HFFc6 (cell line): ENCODE measurements at places on chromosomes 4 and X. TPM values are rescaled to one million over a fixed set of nuclear protein-coding genes. Genes with fewer than 3 reads are reported as not detected.

GRCh38 chr4:48571471-48571870 is 81.4 kb downstream of the ZAR1 start:
- DNase-seq: no peak

DNA sequence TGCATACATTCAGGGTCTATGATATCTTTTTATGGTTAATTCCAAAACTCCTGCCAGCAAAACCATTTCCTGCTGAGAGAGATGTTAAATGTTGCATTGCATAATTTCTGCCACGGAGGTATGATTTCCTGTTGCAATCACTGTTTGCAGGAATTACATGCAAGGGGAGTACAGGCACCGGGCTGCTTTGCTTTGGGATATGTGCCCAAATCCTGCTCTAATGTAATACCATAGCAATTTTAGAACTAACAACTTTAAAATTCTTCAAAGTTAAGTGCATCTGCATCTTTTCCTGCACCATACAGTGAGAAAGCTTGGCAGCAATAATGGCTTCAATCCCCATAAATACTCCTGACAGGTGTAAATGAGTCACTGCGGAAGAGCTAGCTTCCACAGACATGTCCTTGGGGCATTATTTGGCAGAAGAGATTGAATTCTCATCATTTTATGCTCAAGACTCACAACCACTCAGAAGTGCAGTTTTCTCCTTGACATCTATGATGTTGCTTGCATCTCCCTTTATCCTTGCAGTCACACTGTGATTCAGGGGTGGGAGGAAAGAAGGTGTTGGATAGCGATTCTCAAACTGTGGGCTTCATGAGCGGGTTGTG is 29.6 kb downstream of the TRIM2 start:
- peak; percentile 95 for DNase-seq

GRCh38 chrX:38435130-38435529 is 82.7 kb downstream of the OTC start:
- no peak for DNase-seq

DNA sequence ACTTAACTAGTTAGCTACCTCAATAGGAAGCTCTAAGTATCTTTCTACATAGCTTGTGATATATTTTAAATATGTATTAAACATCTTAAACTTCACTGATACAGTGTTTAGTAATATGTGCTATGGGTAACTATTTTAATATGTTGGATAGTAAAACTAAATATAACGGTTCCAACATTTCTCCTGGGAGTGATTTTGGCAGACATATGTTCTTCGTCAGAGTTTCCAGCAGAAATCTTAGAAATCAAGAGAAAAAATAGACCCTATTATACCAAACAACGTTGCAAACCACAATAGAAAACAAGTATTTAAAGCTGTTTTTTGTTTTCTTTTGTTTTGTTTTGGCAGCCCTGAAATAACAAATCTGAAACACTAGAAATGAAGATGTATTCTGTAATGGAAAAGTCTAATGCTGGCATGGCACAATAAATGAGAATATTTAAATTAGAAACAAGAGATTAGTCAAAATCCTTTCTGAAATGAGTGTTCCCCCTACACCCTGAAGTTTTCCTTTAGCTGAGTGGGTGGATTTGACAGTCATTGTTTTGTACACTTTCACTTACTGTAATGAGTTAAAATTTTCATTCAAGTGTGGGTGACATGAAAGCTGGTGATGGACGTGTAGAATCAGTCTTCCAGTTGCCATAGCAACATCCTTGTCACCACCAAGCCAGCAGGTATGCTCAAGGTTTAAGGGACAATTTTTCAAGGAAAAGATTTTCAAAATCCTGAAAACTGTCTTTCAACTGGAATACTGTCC is 233.5 kb downstream of the SCFD2 start:
- DNase-seq: no peak

DNA sequence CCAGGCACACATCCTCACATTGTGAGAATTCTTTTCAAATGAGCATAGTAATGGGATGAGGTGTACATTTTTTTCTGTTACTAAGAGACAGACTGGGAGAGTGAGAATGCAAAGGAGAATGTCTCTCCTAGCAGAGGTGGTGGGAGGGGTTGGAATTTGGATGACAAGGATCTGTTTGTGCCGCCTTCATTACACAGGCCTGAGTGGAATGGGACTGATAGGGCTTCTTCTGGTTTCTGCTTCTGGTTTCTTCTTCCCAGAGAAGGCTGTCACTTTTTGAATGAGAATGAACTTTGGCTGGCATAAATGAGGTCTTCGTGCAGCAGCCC is 55.4 kb downstream of the C4orf51 start:
- DNase-seq: peak; percentile 98

DNA sequence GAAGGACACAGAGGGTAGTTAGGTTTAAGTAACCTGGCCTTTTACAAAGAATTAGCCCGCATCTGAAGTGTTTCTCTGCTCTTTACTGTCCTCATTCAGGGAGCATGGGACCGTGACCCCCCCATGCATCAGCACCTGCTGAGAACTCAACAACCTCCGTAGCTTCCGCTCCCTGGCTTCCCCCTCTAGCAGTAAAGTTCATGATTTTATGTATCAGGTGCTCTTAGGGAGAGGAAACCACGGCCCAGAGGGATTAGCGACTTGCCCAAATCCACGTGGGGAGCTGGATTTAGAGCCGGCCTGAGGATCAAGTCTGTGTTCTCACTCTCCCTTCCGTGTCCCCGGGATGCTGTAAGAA is 284.6 kb upstream of the GATB start:
- no peak for DNase-seq

DNA sequence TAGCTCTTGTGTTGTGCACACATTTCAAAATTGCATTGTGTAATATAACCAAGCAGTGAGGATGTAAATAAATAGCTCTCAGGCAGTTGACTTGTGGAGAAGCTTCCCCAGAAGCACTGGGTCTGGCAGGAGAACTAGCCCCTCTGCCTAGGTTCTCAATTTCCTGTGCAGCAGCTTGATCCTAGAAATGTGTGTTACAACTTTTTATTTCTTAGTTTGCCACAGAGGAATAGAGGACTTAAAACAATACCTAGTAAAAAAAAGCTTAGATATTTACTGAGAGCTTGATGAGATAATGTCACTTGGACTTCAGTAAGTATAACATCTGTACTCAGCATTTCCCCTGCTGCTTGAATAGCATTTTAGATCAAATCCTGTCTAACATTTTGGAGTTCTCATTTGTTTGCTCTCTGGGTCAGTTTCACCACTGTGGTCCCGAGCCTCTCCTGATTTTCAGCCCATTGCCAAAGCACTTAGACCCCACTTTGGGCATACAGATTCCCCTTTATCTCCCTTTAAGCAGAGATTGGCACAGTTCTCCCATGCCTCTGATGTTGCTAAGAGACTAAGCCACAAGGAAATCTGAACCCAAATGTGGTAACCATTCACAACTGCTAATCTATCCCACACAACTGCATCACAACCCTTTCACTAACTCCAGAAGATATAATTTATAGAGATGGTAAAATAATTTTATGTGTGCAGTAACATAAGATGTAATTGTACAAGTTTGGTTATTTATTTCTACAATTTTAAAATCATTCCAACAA is 98.2 kb upstream of the NRK start:
- no peak for DNase-seq

GRCh38 chrX:71304561-71304960 is 3.0 kb downstream of the ITGB1BP2 start:
- DNase-seq: no peak

DNA sequence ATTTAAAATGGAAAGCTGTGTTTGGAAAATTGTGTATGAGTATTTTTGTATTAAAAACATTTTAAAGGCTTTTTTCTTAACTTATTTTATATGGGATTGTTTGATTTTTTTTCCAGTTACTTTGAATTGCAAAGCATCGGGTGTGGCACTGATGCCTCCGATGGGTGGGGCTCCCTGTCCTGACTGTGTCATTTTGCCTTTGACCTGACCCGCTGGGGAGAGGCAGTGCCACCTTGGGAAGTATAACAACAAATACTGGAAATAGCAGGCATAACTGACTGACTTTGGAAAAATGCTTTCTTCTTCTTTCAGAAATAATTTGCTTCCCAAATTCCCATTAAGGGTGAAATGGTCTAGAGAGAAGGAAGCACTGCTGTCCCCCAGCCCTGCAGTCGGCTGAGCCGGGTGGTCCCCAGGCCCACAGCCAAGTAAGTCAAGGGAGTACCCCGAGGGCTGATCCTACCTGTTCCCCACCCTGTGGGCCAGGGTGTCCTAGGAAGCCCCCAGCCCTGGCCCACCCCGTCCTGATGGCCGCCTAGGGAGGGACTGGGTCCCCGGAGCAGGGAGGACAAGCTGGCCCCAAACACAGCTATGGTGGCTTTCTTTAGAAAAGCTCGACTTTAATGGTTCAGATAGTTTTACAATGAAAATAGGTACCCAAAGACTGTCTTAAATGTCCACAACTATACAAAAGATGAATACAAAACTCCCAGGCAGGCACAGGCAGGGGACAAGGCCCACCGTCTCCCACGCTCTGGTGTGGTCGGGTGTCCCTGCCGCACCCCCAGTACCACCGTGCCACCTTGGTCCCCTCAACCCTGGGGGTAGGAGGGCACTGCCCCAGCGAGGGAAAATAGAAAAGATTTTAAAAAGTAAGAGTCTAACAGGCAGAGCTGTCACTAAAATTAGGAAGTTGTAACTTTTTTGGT is 26.4 kb downstream of the NELFA start:
- DNase-seq: no peak

DNA sequence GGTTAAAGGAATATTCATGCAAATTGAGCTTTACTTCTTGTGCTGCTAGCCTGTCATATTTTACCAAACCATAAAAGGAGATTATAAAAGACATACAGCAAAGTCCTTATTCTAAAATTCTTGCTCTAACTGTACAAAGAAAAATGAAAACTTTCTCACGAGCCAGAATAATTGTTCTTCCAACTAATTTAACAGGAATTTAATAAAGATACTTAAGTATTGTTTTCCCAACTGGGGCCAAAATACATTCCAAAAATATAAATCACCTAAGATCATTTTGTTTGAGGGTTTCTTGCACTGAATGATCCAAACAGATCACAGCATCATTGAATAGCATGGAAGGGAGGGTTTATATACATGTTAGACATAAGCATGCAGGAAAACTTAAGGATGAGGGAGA is 127.1 kb upstream of the PCDH18 start:
- DNase-seq: peak; percentile 39

DNA sequence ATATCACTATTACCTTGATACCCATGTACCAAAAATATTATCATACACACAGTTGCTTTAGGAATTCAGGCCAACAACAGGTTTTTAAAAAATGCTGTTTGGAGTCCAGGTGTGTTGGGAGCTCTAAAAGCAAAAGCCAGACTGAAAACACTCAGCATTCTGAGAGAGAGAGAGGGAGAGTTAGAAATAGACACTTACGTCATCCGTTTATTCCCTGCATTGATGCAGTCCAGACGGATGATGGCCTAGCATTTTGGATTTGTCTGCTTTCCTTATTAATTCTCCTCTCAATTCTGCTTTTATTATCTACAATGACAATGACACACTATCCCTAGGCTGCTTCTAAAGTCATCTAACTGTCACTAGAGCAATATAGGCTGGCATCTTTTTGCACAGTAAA is 358.3 kb upstream of the BOD1L1 start:
- DNase-seq: no peak

DNA sequence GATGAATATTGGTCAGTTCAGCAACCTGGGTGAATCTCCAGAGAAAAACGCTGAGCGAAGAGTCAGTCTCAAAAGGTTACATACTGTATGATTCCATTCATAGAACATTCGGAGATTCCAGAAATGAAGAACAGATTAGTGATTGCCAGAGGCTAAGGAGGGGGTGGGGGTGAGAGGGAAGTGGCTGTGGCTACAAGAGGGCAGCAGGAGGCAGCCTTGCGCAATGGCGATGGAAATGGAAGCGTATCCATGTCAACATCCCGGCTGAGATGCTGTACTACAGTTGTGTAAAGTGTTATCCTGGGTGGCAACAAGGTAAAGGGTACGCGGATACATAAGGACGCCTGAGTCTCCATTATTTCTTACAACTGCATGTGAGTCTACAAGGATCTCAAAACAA is 18.0 kb downstream of the LYAR start:
- DNase-seq: no peak

DNA sequence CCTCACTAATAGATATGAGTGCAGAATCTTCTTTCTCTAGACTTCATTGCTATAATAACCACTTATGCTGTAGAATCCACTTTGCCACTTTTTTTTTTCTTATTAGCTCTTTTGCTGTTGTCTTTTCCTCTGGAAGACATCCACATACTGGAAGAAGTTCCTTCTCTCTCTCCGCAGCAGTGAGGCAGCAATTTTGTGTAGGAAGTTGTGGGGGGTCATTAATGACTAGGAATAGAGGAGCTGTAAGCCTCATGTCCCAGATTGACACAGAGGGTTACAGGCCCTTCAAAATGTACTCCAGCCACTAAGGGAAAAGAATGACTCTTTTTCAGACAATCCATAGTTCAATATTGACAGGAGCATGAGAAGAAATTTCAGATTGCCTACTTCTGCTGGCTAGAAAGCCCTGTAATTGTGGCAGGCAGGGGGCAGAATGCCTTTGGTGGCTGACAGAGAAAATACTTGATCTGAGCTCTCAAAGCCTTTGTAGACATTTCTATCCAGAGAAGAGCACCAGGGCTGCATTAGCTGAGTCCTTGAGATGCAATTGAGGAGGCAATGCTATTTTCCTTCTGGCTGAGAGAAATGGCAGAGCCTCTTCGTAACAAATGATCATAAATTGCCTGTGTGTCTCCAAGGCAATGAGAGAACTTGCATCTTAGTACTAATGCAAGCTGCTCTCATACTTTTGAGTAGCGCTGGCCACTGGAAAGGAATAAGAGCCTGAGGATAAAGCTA is 856.2 kb downstream of the STIM2 start:
- DNase-seq: no peak

DNA sequence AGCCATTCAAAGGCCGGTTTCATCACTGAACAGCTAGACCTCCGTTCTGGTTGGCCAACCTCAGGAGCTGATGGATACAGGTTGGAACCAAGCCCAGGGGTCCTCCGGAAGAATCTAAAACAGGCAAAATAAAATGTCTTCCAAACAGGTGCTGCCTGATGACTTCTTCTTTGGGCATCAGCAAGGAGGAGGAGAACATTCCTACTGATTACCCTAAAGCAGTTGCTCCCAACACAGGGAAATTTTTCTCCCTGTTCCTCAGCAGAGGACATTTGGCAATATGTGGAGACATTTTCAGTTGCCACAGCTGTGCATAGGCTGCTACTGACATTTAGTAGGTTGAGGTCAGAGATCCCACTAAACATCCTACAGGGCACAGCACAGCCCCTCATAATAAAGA is 319.3 kb upstream of the PPARGC1A start:
- no peak for DNase-seq

DNA sequence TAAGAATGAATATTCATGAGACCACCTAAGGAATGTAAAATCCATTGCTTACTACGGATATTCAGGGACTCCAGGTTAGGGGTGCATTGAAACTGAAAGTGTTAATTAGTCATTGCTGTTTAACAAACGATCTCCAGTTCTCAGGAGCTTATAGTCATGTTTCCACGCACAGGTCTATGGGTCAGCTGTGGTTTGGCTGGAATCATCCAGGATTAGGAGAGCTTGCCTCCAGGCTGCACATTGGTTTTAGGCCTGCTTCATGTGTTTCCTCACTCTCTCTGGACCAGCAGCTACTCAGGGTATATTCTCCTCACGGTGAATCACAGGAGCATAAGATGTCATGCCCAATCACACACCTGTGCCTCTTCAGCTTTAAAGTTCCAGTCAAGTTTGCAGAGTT is 98.9 kb downstream of the ATXN3L start:
- DNase-seq: peak; percentile 55

MAGEA8 gene
- total RNA-seq: not detected in 3 replicates

TMPRSS11E gene
- not detected in 3 replicates for total RNA-seq

CYLC1 gene
- not detected in 3 replicates for total RNA-seq

GYPB gene
- not detected in 3 replicates for total RNA-seq

CT45A3 gene
- not detected in 3 replicates for total RNA-seq

BCOR gene
- total RNA-seq: 13.3 to 21.5 TPM (median 15.2 TPM) in 3 replicates
